ENCODE measurements at places on chromosomes 4 and X.

- no peak for DNase-seq
Observed at GRCh38 chr4:69066945-69067344, 29.3 kb upstream of the UGT2B7 start.

- DNase-seq: no peak
Observed at GRCh38 chr4:3530663-3531254, 1.5 kb downstream of the LRPAP1 start.

- DNase-seq: peak; percentile 2
Observed at GRCh38 chrX:130539721-130540321, 138.0 kb downstream of the RBMX2 start.

DNA sequence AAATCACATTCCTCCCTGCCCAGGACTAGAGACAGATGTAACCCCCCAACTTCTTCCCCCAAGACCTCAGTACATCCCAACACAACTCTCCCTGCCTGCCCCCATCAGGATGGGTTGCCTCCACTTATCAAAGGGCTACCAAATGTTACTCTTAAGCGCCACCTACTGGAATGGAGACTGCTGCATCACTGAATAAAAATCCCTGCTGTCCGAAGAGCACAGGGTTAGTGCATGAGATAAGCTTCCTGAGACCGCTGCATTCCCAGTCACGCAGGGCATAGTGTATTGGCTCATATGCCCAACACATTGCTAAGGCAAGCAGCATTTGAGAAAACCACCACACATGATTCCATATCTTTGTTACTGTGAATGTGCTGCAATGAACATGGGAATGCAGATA, 544.5 kb downstream of the PPP4R3C start:
- DNase-seq: no peak

DNA sequence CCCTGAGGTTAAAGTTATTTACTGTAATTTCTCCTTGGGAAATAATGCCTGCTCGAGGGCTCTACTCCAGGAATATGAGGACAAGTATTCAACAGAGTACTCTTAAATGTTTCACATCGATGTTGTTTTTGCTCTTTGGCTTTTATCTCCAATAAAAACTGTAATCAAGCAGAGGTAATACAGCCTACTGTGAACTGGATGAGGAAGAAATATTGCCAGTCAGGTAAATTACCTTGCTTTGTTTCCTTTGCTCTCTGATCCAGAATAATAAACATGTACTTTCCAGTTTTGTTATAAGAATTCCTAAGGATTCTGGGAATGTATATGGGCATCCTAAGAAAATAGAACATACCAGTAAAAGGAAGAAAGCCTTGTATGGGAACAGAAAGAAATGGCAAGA, 60.4 kb downstream of the FNIP2 start:
- DNase-seq: no peak

- DNase-seq: no peak
Observed at GRCh38 chr4:1205586-1206298, 33.4 kb upstream of the SPON2 start.

GRCh38 chrX:41184312-41184711, 99.1 kb downstream of the USP9X start:
- no peak for DNase-seq

GRCh38 chr4:89752932-89753598, 83.9 kb downstream of the SNCA start:
- DNase-seq: peak; percentile 25

DNA sequence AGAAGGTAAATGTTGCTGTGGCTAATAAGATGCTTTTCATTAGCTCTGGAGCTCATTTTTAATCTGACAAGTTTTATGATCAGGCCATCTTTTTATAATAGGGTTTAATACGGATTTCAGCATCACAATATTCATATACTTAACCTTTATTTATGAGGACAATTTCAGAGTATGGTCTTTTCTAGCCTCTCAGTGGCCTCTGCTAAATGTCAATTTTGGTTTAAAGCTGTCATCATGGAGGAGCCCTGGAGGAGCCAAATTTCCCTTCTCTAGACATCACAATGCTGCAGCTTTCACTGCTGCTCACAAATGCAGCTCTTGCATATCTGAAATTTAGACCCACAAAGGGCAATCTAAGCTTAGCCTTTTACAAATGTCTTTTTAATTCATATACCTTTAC, 510.4 kb downstream of the PCDH7 start:
- no peak for DNase-seq

GRCh38 chr4:155179216-155179615, 29.2 kb upstream of the NPY2R start:
- no peak for DNase-seq
